CD4-positive, CD25-positive, alpha-beta regulatory T cell (primary cell): ENCODE measurements at places on chromosomes 11 and 22. TPM values are rescaled to one million over a fixed set of nuclear protein-coding genes. Genes with fewer than 3 reads are reported as not detected.

The TH gene
- not detected for total RNA-seq

The ZBTB16 gene
- total RNA-seq = 8.5 TPM

GRCh38 chr22:36571991-36572390 is 43.0 kb upstream of the EIF3D start:
- no peak overlapping the region for H3K27ac ChIP-seq
- H3K4me1 ChIP-seq = no peaks in the 10 kb centered on the region
- DNase-seq = no peak
- H3K36me3 ChIP-seq = no peaks in the 10 kb centered on the region
- H3K27me3 ChIP-seq = no peaks in the 10 kb centered on the region
- no peak overlapping the region for H3K4me3 ChIP-seq

DNA sequence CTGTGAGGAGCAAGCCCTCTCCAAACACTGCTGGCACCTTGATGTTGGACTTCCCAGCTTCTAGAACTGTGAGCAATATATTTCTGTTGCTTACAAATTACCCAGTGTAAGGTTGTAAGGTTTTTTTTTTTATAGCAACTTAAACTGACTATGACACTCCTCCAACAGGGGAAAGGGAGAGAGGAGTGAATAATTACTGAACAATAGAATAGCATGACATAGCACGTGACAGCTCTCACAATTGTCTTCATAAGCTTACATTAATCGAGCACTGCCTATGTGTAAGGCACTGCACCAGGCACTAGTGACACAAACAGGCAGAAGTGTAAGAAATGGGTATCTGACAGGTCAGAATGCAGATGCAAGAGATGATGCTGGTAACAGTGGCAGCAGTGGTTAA is 136.9 kb downstream of the FAT3 start:
- no peaks in the 10 kb centered on the region for H3K4me1 ChIP-seq
- DNase-seq = no peak
- H3K27me3 ChIP-seq = no peaks in the 10 kb centered on the region
- H3K27ac ChIP-seq = no peak overlapping the region

- H3K4me3 ChIP-seq = no peak overlapping the region
- H3K36me3 ChIP-seq = peaks cover 5% of the 10 kb centered on the region
- peaks cover 4% of the 10 kb centered on the region for H3K4me1 ChIP-seq
- H3K27ac ChIP-seq = no peak overlapping the region
Measured at GRCh38 chr11:3929649-3930048, 74.2 kb downstream of the STIM1 start.
